Stimulated activated CD4-positive, alpha-beta T cell treated with anti-CD3 and anti-CD28 coated beads, Interleukin-15, amount 100 ng/mL, for 48 hours (primary cell): ENCODE measurements at places on chromosomes 16 and 17.

GRCh38 chr17:41917679-41918313 is 955 bp downstream of the ACLY start:
- no peak for DNase-seq

GRCh38 chr17:75019710-75020109 is 7.2 kb downstream of the MRPL58 start:
- DNase-seq, result no peak

DNA sequence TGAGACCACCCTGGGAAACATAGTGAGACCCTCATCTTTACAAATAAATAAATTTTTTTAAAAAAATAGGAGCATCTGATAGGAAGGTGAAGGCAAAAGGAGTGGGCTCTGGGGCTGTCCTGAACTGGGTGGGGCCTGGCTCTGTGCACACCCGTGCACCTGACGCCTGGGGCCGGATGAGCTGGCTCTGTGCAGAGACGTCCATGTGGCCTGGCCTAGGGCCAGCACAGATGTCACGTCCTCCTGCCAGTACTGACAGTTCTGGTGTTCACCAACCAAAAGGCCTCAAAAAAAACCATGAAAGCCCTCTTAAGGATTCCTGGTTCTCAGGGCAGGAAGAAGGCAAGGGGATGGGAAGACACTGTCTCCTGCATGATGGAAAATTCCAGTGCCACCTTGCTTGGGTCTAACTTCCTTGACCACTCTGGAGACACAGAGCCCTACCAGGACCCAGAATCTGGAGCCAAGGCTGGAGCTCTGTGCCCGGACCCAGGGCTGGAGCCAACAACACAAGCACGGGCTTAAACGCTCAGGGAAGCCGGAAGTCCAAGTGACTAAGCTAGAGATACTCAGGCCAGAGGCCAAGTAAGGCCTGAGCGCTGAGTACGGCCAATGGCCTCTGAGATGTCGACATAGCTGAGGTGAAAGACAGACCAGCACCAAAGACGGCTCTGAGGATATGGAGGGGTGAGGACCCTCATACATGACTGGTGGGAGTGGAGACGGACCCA is 32.9 kb downstream of the COPRS start:
- no peak for DNase-seq

- no peak for DNase-seq
Measured at GRCh38 chr17:36611345-36612072, 10.1 kb downstream of the MRM1 start.

- DNase-seq, result no peak
Measured at GRCh38 chr16:71929048-71929447, 33.7 kb downstream of the IST1 start.

DNA sequence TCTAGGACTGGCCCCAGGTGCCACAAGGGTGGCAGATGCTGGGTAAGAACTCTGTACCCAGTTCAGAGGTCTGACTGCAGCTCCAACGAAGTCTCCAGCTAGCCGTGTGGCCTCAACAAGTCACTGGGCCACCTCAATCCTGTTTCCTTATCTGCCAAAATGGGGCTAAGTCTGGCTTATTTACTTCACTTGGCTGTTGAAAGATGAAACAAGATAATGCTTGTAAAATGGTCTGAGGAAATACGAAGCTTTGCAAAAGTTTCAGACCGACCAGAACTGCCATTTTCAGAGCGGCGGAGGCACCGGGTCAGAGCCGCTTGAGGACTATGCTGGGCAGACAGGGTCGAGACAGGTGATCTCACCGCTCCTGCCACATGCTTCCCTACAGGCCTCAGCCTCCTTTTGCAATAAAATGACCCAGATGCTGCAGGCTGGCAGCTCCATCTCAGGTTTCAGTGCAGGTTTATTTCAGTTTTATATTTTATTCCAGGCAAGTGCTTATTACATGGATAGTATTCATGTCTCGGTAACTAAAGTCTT is 17.2 kb downstream of the MNT start:
- DNase-seq, result no peak

- DNase-seq, result no peak
Measured at GRCh38 chr16:29141586-29142324, 156.9 kb downstream of the LAT start.

GRCh38 chr16:76913046-76913445 is 277.9 kb upstream of the MON1B start:
- DNase-seq, result no peak

- no peak for DNase-seq
Measured at GRCh38 chr17:61318684-61319098, 81.0 kb upstream of the TBX2 start.

DNA sequence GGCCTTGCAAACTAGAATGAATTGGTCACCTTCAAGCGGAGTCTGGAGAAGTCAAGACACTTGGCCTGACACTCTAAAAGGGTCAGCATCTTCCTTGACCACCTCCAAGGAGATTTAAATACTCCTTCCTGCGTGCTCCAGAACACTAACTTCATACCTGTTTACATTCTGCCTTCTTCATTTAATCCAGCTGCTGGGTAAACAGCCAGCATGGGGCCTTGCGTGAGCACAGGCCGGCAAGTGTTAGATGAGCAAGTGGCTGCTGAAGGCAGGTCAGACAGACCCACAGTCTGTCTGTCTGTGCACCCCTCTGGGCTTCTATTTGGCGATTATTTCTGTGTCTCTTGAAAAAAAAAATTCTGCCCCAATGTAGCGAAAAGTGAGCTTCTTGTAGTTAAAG is 153.8 kb downstream of the MSI2 start:
- no peak for DNase-seq

DNA sequence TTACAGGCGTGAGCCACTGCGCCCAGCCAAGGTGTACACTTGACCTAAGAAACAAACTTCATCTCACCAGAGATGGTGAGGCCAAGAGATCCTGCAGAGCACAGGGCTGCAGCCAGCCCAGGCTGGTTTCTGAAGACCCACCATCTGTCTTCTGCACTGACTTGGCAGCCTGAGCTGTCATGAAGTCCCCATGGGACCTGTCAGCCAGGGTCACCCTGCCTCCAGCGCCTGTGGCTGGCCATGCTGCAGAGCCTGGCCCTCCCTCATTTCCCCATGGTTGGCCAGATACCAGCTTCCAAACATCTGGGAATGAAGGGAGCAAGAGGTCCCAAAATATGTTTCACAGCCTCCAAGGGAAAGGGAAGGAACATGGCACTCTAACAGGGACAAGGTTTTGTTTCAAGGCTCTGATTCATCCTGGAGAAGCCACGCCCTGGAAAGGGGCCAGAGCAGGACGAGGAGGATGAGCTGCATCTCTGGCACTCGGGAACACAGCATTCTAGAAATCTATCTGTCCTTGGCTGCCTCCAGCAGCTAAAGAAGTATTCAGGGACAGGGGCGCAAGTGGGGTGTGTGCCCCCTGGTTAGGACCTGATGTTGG is 45.3 kb downstream of the DDX19A start:
- no peak for DNase-seq

GRCh38 chr16:4904108-4904941 is 32.6 kb downstream of the PPL start:
- no peak for DNase-seq

- DNase-seq, result no peak
Measured at GRCh38 chr17:12522743-12523183, 142.9 kb upstream of the MYOCD start.

DNA sequence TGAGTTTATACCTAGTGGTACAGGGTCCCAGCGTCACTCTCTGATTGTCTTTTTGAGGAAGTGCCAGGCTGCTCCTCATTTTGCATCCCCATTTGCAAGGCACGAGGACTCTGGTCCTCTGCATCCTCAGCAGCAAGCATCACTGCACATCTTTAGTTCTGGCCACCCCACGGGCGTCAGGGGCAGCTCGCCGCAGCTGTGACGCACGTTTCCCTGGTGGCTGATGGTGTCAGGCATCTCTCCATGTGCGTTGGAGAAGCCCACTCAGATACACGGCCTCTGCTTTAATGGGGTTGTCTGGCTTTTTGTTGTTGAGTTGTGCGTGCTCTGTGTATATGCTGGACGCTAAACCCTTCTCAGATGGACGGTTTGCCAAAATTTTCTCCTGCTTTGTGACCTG is 45.2 kb upstream of the ZNF469 start:
- no peak for DNase-seq

- DNase-seq, result peak; percentile 15
Measured at GRCh38 chr17:3602499-3602898, 6.7 kb downstream of the TRPV1 start.

- no peak for DNase-seq
Measured at GRCh38 chr17:5422505-5422904, 2.5 kb downstream of the RPAIN start.

DNA sequence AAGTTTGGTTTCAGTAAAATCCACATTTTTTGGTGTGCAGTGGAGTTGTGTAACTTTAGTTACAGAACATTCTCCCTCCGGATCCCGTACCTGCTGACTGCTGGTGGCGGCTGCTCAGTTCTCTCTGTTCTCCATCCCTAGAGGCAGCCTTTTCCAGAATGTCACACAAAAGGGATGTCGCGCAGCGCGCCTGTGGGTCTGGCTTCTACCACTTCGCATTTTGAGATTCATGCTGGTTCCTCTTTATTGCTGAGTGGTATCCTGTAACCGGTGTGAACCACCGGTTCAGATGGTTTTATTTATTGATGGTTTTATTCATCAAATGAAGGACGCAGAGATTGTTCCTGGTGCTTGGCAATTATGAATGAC is 981 bp upstream of the CEP131 start:
- no peak for DNase-seq

GRCh38 chr16:22979038-22979437 is 165.1 kb downstream of the HS3ST2 start:
- no peak for DNase-seq

DNA sequence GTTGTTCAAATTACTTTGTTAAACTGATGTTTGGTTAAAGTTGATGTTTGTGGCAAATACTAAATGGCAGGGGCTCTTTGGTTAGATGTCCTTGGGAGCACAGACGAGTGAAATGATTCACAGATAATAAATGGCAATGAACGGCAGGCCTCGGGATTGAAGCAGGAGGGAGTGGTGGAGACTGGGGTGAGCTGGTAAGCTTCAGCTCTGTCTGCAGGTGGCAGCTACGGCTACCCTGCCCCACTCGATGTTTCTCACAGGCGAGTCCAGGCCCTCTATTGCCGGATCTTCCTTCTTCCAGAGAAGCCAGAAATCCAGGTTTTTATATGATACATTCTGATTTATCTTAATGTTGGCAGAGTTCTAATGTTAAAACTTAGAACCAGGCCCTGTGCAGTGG is 144.8 kb upstream of the CACNG5 start:
- DNase-seq, result no peak

- DNase-seq, result no peak
Measured at GRCh38 chr16:84827131-84827574, 7.4 kb downstream of the CRISPLD2 start.

DNA sequence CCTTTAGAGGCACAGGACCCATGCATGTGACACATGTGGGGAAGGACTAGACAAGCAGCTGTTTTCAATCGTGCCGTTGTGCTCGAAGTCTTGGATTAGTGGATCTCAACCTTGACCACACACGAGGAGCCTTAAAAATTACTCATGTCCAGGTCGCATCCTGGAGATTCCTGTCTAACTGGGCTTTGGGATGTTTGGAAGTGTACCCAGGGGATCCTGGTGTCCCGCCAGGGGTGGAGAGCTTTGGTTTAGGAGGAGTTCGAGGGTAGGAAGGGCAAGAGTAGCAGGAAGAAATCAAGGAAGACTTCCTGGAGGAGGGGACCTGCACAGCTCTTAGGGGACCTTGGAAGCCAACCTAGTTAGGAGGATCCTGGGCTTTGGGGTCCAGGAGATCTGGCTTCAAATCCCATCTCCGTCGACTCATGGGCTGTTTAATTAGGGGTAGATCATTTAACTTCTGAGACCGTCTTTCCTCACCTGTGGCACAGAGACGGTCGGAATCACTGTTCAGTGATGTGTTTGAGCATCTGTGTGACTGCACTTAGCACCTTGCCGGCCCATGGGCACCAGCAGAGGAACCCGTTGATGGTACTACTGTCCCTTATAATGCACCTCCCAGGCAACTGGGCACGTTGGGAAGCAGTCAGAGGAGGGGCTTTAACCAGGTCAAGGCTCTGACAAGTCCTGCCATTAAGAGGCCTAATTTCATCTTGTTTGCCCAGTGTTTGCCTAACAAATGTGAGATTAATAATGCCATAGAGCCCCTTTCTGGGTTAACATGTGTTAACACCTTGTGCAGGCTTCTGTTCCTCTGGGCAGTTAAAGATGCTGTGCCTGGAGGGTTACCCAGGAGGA is 102.0 kb upstream of the PLCG2 start:
- no peak for DNase-seq

GRCh38 chr16:86662195-86662594 is 83.8 kb downstream of the FOXL1 start:
- no peak for DNase-seq

DNA sequence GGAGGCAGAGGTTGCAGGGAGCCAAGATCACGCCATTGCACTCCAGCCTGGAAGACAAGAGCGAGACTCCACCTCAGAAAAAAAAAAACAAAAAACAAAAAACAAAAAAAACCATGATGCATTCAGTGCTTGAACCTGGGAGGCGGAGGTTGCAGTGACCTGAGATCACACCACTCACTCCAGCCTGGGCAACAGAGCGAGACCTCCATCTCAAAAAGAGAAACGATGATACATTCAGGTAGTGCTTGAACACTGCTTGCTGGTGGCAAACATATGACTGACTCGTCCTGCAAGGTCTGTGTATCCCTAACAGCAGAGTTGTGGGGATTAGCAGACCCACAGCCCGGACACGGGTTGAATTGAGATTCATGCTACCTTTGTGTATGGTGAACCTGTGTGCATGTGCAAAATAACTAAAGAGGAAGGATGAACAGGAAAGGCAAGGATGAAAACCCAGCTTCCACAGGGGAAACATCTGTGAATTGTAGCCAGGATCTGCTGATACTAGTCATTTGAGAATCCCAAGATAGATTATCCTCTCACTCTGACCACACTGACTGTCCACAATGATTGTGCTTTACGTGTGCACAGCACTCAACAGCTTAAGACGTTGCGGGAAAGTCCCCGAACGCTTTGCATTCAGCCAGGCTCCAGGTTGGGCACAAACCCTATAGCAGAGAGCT is 52.4 kb upstream of the MRPS23 start:
- DNase-seq, result no peak

DNA sequence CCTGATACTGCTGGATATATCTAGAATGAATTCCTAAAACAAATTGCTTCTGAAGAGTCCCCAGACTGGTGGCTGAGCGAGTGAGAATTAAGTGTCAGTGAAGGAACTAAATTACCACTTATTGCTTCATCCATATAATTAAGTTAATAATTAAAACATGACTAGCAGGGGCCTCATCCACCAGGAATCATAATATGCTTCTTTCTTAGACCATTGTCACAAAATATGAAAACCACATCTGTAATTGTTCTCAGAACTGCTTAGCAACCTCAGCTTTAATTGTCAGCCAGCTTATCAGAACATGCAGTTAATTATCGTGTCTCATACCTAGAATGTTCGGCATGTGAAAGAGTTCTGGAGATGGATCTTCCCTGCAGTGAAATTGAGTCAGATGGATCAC is 21.2 kb upstream of the PIRT start:
- no peak for DNase-seq
